ENCODE measurements at places on chromosomes 6 and 20.

GRCh38 chr6:118594877-118595276, 46.8 kb downstream of the PLN start:
- DNase-seq, result no peak

DNA sequence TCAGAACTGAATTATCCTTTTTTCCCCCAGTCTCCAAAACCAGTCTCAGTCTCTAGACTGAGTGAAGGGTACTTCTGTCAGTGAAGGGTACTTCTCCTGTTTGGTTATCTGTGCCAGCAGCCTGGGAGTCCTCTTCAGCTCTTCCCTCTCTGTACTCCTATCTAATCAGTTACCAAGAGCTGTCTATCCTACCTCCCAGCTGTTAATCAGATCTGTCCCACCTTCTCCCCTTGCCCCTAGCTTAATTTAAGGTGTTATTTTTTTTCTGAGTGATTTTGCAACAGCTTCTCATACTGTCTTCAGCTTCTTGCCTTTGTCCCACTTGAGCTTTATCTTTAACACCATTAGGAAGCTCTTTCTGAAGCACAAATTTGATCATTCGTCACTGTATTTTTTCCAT, 491.9 kb upstream of the SOX4 start:
- DNase-seq, result no peak

DNA sequence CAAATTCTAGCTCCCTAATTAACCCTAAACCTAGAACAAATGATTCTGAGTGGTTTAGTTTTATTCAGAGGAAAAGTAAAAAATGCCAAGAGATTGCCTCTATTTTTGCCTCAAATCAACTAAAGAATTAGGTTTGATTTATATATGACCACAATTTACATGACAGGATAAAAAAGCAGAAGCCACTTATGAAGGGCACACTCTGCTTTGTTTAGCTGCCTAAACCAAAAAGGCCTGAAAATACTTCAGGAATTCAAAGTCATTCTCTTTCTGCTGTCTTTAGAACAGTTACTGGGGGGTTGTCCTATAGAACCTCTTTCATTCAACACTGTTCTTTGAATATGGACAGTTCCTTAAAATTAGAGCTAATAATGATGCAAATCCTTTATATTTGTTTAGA, 5.3 kb downstream of the FBXO5 start:
- no peak for DNase-seq

- no peak for DNase-seq
Observed at GRCh38 chr6:33993091-33993490, 152.8 kb downstream of the GRM4 start.

GRCh38 chr6:76230711-76231110, 158.2 kb upstream of the IMPG1 start:
- no peak for DNase-seq

- DNase-seq, result peak; percentile 16
Observed at GRCh38 chr6:54301770-54302169, 6.5 kb upstream of the TINAG start.

DNA sequence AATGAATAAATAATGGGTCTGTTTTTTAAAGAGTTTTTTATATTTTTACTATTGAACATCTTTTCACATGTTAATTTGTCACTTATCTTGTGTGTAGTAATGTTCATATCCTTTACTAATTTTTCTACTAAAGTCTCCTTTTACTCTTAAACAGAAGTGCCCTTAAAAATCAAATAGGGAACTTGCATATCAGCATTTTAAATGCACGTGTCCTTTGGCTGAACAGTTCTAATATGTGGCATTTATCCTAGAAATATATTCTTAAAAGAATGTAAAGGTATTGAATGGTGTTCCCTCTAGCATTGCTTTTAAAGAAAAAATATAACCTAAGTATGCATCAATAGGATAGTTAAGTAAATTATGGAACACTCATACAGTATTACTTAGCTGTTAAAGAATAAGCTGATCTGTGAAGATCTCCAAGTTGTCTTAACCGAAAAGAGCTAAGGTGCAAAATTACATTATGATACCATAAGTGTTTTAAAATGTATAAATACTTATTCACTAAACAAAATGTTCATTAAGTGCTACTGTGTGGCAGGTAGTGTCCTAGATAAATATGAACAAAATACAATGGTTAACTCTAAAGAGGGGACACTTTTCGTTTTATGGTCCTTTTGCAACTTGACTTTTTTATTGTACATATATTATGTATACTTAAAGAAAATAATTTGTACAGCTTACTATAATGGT, 631 bp upstream of the PGBD1 start:
- no peak for DNase-seq

DNA sequence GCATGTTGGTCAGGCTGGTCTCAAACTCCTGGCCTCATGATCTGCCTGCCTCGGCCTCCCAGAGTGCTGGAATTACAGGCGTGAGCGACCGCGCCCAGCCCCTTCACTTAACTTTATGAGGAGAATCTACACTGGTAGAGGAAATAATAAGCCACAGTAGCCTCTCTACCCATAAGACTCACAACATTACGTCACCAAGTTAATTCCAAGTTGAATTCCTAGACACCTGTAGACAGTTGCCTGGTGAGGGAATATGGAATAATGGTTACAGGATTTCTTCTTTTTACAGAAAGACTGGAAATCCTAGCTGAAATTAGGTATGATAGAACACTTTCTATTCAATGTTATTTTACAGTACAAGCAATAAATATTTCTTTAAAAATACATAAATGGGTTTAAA, 854.5 kb upstream of the EYS start:
- no peak for DNase-seq

DNA sequence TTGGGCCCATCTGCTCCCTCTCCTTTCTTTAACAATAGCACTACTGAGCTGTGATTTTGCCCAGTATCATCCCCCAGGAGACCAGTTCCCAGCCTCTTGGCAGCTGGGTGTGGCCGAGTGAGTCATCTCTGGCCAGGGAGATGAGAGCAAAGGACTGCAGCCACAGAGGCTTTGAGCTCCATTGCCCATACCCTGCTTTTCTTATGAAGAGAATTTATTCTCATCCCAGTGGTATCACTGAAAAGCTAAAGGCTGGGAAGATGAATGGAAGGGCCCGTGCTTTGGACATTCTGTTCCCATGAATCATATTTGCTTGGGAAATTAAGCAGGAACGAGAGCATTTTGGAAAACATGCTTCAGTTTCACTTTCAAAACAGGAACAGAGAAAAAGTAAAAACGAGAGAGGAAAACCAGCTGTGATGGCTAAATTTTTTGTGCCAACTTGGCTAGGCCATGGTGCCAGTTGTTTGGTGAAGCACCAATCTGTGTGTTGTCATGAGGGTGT, 14.9 kb downstream of the CST3 start:
- DNase-seq, result peak; percentile 98

- no peak for DNase-seq
Observed at GRCh38 chr6:124873066-124873410, 89.2 kb upstream of the RNF217 start.

All from COLO829 (cell line).